HT-29 (cell line): ENCODE measurements at places on chromosomes 5 and 9. TPM values are rescaled to one million over a fixed set of nuclear protein-coding genes. Genes with fewer than 3 reads are reported as not detected.

The POC5 gene
- 6.4 and 10.6 TPM in 2 replicates for total RNA-seq

The PPP2R2B gene
- total RNA-seq = 0.03 and 0.08 TPM in 2 replicates

The MYO10 gene
- 39.2 and 40.2 TPM in 2 replicates for total RNA-seq

The TRIM7 gene
- total RNA-seq = 2.9 and 5.5 TPM in 2 replicates

The PCDHGA10 gene
- 2.8 and 4.3 TPM in 2 replicates for total RNA-seq

GRCh38 chr5:89178541-89178940, 295.6 kb upstream of the MEF2C start:
- no peak for DNase-seq

DNA sequence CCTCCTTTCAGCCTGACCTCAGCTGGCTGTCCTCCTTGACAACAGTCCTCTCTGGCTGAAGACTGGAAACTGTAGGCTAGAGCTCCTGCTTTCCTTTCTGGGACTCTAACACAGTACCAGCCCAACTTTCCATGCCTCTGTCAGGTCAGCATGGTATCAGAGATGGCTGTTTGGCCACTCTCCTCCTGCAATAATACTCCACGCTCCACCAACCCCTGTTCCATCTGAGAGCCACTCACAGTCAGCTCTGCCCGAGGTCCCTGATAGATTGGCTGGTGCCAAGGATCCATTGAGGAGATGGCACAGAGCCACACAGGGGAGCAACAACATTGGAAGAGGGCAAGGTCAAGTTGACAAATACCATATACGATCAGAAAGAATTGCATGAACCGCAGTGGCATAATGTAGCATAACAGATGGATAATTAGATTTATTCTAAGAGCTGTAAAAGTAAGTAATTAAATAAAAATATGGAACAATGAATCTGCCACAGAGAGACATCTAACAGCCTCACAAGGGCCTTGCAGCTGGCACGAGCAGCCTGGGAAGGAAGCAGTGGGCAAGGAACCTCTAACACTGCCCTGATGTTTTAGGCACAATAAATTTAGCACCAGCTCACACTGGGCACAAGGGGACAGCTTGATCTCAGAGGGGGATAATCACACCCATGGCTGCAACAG, 94.3 kb upstream of the LRRTM2 start:
- no peak for DNase-seq
